ENCODE measurements at places on chromosomes 7 and 10. TPM values are rescaled to one million over a fixed set of nuclear protein-coding genes. Genes with fewer than 3 reads are reported as not detected.
A peak's percentile ranks its signal among the peaks of the same experiment; 100 is the strongest.

Gene TAF3
- total RNA-seq: 8.0 TPM

Gene CRYGN
- 0.24 TPM for total RNA-seq

Gene ICA1
- total RNA-seq: 38.3 TPM

Gene GHRHR
- total RNA-seq: not detected

Gene FAM24B
- total RNA-seq: 1.4 TPM

Gene DPP6
- total RNA-seq: 0.56 TPM

Gene FAM237B
- not detected for total RNA-seq

Gene TUBAL3
- total RNA-seq: 0.31 TPM

DNA sequence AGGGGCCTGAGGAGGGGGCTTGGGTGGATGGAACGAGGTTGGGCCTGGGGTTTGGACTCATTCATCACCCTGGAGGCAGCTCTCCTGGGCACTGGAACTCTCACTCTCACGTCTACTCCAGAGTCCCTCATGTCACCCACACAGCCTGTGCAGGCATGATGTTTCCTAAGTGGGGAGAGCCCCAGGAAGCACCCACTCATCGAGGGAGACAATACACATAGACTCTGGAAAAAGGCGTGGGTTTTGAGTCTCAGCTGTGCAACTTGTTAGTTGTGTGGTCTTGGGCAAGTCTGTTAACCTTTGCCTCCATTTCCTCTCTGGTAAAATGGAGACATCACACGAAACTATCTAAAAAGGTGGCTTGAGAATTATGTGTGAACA is 25.9 kb upstream of the RBM20 start:
- DNase-seq: no peak

GRCh38 chr7:25906003-25906402 is 246.0 kb upstream of the NFE2L3 start:
- DNase-seq: no peak

- DNase-seq: no peak
These were observed 73.2 kb upstream of the ST8SIA6 start for GRCh38 chr10:17527514-17528146.

DNA sequence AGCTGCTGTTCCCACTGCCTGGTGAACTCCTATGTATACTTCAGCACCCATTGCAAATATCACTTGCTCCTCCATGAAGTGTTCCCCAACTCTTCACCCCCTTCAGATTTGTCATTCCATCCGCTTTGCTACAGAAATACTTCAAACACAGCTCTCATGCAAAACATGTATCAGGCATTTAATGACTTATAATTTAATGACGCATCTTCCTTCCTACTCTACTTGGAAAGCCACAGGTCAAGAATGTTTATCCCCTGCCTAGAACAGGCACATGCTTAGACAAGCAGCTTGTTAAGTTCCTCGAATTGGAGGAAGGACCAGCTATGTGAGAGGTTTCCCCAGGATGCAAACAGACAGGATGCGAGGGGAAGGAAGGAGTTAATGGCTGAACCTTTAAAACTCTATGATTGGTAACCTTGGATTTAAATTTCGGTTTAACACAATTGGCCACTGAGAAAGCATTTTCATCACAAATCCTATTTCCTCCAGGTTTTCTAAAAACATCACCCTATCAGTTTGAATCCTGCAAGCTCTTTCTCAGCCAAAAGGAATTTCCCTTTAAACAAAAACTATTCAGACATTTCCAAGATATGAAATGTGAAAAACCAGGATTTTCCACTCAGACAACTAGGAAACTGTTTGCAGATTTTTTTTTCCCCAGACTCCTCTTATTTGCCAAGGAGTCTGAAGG is 11.5 kb downstream of the CREB3L2 start:
- no peak for DNase-seq

DNA sequence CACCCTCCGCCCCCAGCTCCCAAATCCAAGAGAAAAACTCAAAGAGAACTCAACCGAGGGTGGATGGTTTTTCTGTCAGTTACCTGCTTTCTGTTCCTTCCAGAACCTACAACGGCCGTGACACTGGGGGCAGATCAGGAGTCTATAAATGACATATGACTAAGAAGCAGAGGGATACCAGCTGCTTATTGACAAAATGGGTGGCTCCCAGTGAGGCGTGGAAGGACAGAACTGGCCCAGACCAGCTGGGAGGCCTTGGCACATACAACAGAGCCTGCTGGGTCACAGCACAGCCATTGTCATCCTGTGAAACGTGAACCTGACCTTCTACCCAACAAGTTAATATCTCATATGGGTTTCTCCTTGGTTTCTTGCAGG is 84.3 kb upstream of the ADRB1 start:
- no peak for DNase-seq

DNA sequence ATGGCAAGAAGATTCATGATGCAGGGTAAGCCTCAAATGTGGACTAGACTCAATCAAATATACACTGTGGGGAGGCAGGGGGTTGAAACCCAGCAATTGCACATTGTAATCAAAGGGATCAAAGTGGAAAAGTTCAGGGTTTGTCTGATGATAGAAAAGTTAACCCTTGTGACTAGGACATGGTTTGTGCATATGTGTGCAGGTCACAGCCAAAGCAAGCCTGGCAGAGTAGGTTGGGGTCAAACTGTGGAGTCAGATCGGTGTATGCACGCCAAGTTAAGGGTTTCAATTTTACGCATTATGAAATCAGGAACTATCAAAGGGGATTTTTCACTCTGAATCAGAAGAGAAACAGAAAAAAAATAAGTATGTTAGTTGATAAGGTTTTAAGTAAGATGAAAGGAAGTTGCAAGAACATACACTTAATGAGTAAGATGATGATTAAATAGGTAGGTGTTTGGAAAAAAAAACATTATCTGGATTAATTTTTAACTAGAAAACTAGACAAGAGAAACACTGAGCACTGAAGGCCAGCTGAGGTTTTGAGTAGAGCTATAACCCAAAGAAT is 188.3 kb downstream of the DGKB start:
- no peak for DNase-seq

GRCh38 chr7:77759294-77759889 is 38.8 kb downstream of the TMEM60 start:
- peak; percentile 39 for DNase-seq

GRCh38 chr7:39810204-39810642 is 139.8 kb upstream of the CDK13 start:
- no peak for DNase-seq

GRCh38 chr10:1498746-1499358 is 238.5 kb downstream of the ADARB2 start:
- no peak for DNase-seq

- no peak for DNase-seq
These were observed 1.6 kb downstream of the HTR7 start for GRCh38 chr10:90856261-90856660.

DNA sequence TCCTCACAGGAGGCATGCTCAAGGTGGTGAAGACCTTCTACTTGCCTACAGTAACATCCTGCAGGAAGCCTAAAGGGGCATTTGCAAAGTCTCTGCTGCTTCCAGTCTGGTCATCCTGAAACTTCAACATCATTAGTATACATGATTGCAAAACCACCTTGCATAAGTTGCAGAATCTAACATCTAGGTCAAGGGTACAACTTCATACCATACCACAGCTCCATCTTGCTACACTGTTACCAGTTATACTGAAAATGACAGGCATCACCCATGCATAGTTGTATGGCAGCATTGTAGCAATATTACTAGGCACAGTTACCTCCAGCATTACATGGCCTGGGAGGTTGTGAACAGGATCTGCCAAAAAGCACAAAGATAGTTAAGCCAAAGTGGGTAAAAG is 13.7 kb upstream of the MACROH2A2 start:
- DNase-seq: no peak

DNA sequence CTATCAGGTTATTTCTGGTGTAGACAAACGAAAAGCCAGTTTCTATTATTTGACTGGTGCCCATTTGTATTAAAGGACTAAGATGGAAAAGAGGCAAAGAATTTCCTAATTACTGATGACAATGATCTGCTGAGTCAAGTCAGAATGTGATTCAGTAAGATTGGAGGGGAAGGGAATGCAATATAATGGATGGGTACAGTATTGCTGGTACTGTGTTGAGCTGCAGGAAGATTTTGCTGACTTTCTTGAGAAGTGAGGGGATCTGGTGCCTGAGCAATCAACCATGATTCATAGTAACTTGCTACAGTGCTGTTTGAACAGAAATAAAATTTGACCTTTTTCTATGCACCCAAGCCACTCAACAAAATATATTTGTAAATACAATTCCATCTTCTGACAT is 139.1 kb upstream of the RHEB start:
- no peak for DNase-seq

- DNase-seq: no peak
These were observed 367.6 kb downstream of the SUGCT start for GRCh38 chr7:40502359-40502758.

DNA sequence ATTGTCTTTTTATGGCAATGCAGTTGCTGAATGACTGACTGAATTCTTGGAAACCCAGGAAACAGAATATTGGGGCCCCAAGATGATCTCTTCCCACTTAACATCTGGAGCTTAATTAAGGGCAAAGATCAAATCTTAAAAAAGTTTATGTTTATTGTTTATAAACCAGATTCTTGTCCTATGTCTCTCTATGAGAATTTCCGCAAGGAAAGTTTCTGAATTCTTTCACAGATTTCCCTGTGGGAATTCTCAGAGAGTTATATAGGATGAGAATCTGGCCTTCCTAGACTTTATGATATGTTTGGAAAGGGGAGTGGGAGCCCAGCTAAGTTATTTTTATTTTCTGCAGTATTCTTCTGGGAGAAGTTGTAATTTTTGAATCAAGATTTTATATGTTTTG is 166.3 kb downstream of the RNLS start:
- no peak for DNase-seq

DNA sequence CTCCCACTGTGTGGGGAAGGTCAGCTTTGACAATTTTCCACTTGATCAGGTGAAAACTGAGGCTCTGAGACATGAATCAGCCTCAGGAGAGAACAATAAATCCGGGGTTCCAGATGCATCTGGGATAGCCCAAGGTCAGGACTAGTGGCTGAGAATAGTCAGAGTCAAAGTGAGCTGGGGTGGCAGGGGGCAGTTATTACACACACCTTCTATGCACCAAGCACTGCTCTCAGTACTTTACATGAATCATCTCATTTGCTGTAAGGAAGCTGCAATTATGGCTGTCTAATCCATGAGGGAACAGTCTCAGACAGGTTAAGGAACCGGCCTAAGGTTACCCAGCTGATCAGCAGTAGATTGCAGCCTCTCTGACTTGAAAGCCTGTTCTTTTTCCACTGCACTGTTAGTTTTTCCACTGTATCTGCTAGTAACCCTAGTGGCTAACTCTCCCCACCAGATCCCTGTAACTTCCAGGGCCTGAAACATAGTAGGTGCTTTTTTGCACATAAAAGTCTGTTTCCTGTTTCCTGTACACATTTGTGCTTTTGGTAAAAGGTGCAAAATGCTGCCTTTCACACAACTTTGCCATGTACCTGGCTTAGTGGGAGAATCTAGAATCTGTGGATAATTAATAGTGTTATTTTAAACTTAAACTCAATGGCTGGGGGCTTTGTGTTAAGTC is 125.9 kb downstream of the EMX2 start:
- DNase-seq: no peak

DNA sequence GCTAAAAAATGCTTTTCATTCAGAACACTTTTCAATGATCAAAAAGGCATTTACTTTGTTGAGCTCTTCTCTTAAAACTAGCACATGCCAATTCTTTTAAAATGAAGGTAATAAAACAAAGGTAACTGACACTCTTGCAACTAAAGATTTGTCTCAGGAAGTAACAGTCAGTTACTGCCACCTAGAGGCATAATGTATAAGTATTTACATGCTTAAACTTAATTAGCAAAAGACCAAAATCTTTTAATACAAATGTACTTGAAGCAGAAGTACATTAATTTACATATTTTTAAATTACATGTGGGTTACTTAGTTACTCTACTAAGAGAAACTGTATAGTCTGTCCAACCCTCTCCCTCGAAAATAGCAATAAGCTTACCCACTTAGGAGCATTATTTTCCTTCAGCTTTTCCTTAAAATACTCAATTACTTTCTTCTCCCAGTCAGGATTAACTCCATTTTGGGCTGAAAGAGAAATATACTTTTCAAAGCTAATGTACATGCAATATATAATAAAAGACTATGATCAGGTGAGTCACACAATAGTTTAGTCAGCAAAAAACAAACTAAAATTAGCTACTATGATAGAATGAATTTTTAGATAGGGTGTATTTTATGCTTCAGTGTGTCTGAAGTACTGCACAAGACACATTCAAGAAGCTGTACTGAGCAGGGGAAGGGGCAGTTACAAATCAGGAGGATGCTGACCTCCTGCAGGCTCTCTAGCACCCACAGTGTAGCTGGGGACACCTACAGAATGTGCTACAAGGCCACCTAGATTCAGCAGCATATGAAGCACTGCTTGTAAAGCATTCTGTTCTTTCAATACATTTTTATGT is 13.0 kb downstream of the MCMBP start:
- DNase-seq: no peak

- DNase-seq: no peak
These were observed 26.9 kb downstream of the NPS start for GRCh38 chr10:127576051-127576450.

- no peak for DNase-seq
These were observed 21.9 kb downstream of the ARID5B start for GRCh38 chr10:61923210-61923949.

GRCh38 chr10:9228771-9229170 is 1174.3 kb downstream of the GATA3 start:
- no peak for DNase-seq

- DNase-seq: no peak
These were observed 31.3 kb downstream of the DDC start for GRCh38 chr7:50533866-50534265.

DNA sequence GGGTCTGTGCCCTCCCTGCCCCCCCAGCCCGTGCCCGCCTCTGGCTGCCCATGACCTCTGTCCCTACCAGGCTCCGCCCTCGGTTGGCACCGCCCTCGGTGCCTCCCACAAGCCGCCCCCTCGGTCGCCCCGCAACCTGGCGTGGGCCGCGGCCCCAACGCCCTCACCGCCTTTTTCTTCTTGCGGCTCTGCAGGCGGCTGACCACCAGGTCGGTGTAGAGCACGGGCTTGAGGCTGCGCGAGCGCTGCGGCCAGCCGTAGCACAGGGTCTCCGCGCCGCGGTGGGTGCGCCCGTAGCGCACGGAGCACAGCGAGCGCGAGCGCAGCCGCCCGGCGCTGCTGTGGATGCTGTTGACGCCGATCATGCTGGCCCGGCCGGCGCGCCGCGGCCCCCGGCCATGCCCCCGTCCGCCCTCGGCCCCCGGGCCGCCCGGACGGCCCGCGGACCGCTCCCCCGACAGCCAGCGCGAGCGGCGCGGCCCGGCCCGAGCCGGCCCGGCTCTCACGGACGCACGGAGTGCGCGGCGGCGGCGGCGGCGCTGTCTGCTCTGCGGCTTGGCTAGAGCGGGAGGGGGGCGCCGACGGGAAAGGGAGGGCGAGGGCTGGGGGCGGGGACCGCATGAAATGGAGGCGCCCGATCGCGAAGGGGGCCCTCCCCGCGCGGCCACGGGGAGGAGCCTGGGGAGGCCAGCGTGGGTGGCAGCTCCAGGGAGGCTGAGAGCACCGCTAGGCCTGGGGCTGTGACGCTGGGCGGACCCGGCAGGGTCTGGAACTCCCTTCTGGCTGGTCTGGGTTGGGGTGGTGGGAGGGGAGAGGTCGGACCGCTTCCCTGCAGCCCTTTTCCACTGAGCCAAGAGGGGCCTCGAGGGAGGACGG is 9.6 kb downstream of the PSD start:
- DNase-seq: peak; percentile 65

Data from left cardiac atrium (tissue), 4 donors.